ENCODE measurements at places on chromosomes 6 and 20.

DNA sequence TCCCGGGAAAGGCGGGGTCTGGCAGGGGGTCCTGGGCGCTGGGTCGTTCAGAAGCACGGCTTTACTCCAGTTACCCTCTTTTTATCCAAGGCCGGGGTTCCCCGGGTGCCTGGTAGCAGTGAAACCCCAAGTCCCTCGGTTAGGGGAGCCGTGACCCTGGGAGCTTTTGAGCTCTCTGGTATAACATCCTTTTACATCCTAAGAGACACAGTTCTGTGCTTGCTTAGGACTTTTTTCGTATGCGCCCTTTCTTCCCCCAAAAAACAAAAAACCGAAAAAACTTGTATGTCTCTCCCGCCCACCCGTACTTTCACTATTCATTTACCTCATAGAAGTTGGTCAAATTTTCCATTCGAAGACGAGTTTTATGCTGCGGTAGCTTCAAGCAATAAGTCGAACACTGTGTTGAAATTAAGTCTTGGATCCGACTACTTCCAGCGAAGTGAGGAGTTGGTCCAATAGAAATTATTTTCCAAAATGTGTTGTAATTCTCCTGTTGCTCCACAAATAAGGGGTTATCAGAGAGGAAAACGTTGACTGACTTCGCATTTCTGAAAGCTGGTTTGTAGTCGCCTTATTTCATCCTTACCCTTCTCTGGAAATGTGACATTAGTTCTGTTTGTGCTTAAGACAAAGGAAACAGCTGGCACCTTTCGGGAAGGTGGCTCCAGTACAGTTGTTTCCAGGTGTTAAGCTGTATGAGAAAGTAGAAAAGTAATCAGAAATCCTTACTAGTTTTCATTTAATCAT, 816 bp upstream of the MAN1A1 start:
- peak; percentile 72 for DNase-seq

GRCh38 chr6:7161253-7161623, 53.5 kb downstream of the RREB1 start:
- DNase-seq = no peak

DNA sequence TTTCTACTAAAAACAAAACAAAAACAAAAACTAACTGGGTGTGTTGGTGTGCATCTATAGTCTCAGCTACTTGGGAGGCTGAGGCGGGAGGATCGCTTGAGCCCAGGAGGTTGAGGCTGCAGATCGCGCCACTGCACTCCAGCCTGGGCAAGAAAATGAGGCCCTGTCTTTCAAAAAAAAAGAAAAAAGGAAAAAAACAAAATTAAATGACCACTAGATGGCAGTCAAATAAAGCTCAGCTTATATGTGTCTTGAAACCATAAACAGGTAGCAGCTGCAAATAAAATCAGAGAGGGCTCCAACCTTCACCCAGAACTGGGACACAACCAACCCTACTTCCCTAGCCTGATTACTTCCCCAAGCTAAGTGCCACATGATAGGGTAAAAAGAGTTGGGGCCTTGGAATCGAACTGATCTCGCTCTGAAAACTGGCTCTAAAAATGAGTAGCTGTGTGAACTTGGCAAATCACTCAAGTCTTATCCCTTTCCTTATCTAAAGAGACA, 67.1 kb upstream of the ADGRF4 start:
- peak; percentile 75 for DNase-seq

DNA sequence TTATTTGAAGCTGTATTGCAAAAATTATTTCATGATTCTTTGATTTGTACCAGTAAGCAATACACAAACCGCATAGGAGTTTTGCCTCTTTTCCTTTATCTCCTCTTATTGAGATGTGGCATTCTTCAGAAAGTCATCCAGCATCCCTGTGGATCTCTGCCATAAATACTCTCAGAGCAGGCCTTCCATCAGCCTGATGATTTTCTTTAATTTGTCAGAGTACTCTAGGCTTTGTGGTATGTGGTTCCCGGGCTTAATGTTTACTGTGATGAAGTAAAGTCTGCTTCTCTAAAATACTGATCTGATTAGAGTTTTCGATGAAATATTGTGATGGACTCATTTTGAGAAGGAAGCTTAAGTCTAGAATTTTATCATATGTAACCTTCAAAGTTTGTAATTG, 31.1 kb upstream of the SLC35D3 start:
- no peak for DNase-seq

DNA sequence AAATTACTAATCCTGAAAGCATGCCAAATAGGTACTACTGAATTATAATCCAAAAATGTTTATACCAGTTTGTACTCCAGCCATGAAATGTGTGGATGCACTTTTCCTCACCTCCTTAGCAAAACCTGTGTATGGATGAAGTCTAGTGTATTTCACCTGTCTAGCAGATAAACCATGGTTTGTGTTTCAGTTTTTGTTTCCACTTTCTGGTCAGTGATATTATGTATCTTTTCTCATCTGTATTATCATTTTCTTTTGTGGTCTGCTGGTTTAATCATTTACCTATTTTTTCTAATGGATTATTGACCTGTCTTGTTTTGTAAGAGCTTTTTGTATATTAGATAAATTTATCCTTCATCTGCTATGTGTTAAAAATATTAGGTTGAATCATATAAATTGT, 41.0 kb upstream of the TMEM217 start:
- no peak for DNase-seq

- no peak for DNase-seq
These were observed 160.3 kb downstream of the EYA2 start for GRCh38 chr20:47054945-47055344.

GRCh38 chr6:133889557-133890403, 867 bp downstream of the TCF21 start:
- DNase-seq = no peak

DNA sequence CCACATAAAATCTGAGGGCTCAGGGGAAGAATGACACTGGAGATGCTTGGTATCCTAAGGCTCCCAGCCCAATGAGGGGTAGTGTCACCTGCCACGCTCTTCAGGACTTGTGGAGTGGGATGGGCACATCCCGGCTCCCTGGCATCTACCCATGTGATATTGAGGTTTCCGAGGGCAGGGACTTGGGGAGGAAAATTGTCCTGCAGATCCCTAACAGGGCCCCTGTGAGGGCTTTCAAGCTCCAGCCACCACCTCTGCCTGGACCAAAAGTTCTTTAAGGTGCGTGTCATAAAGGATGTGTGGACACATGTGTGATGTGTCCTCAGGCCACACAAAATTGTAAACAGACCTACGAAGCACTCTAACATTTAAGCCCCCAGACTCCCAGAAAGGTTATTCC, 2.5 kb downstream of the SCML4 start:
- no peak for DNase-seq

- no peak for DNase-seq
These were observed 646.6 kb upstream of the HS3ST5 start for GRCh38 chr6:114989279-114989964.

DNA sequence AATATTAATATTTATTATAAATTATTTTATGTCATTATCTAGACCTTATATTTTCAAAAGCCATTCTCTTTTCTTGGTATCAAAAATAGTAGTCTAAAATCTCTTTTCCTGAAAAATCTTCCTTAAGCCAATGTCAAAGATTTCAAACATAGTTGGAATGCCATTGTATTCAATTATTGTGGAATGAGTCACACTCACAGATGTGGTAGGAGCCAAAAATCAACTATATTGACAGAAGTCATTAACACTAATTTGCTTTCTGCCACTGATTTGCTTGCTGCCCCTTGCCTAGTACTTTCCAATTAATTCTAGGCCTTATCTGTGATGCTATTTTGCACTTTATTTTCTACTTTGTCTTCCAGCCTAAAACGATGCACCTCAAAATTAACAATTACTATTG, 1326.3 kb upstream of the GJE1 start:
- no peak for DNase-seq

GRCh38 chr6:154458565-154459470, 51.7 kb downstream of the CNKSR3 start:
- no peak for DNase-seq

- no peak for DNase-seq
These were observed 8.3 kb downstream of the SEMG2 start for GRCh38 chr20:45229264-45230056.

- no peak for DNase-seq
These were observed 72.5 kb downstream of the FLRT3 start for GRCh38 chr20:14264869-14265268.

- no peak for DNase-seq
These were observed 83.6 kb upstream of the EYS start for GRCh38 chr6:65790666-65791065.

DNA sequence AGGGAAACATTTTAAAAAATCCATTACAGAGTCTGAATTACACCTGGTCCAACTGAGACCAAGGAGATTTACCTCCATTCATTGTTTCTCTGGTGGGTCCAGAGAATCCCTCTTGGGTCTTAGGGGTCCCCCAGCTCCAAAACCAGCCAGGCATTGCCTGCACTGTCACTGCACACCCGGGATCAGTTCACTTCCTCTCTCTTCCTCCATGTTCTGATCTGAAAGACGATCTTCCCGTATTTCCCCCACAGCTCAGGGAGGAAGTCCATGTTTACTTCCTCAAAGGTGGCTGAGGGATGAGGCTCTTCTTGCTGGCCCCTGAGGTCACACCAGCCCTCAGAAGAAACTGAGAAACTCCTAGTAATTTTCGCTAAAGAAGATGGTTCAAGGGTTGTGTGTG, 159.7 kb downstream of the BMP7 start:
- no peak for DNase-seq

DNA sequence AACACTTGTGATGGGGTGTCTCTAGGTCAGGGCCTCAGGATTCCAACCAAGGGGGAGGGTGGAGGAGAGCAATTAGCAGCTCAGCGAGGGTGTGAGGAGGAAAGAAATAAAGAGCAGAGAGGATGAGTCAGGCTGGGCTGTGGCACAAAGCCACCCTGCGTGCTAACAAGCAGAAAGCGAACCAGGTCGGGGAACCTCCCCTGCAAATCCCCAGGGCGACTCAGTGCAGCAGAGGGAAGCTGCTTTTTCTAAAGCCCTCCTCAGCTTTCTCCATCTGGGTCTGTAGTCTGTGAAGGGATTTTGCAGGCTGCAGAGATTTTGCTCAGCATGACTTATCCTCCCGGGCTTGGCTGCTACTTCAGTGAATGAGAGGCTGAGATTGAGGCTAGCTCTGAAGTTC, 6.6 kb upstream of the SPO11 start:
- DNase-seq = no peak

DNA sequence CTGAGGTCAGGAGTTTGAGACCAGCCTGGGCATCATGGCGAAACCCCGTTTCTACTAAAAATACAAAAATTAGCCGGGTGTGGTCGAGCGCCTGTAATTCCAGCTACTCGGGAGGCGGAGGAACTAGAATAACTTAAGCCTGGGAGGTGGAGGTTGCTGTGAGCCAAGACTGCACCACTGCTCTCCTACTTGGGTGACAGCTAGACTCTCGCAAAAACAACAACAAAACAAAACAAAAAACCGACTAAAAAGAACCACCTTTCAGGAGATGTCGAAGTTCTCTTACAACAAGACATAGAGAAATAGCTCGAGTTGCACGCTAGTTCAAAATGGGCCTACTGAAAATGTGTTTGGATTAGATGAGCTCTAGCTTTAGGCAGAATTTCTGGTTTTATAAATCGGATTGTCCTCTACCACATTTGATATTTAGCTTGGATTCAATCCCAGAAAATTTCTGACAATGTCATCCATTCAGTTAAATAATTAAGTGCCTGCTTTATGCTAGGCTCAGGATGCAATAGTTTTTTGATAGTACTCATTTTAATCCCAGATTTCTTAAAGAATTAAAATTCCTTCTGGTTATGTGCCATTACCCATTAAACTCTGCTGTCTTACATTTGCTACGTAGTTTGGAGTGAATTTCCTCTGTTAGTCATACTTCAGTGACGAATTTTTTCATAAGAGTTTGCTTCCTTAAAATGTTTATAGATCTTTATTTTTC, 137.5 kb upstream of the SHLD1 start:
- DNase-seq = no peak

- no peak for DNase-seq
These were observed 40.2 kb upstream of the IFNGR1 start for GRCh38 chr6:137259349-137259748.

DNA sequence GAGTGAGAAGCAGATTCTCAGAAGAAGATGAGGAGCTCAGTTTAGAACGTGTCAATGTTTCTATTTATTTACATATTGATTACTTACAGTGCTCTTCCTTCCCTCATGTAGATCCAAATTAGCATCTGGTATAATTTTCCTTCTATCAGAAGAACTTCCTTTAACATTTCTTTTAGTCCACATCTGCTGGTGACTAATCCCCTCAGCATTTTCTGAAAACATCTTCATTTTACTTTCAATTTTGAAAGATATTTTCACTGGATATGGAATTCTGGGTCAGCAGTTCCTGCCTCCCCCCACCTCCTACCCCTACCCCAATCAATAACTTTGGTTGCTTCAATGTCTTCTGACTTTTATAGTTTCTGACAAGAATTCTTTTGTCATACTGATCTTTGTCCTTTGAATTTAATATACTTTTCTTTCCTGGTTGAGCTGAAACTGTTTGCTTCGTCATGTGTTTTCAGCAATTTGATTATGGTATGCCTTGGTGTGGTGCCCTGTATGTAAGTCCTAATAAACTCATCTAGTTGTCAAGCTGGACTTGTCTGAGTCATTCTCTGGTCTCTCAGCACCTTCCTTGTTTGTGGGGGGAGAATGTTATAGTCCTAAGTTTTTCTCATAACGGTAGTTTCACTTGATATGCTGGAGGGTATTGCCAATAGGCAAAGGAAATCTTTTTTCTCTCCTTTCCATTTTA, 57.0 kb downstream of the SMPDL3A start:
- no peak for DNase-seq

GRCh38 chr6:19870322-19870721, 33.2 kb downstream of the ID4 start:
- DNase-seq = no peak

DNA sequence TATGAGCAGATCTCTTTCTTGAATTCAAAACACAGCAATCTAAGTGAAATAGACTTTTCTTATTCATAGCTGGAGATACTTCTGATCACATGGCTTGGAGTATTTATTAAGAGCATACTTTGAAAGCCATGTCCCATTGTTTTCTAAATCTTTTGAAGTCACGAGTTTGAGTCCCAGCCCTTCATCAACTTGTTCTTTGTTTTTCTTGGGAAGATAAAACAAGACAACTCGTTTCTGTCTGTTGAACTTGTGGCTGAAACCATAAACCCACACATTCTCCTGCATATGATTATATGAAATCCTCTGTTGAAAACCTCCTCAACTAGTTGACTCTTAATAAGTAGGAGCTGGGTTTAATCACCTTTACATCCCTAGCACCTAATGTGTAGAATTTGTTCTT, 3.3 kb downstream of the RNF144B start:
- DNase-seq = no peak

- DNase-seq = no peak
These were observed 8.9 kb upstream of the LKAAEAR1 start for GRCh38 chr20:64093013-64093503.
